ENCODE measurements at places on chromosomes 1 and 21. TPM values are rescaled to one million over a fixed set of nuclear protein-coding genes. Genes with fewer than 3 reads are reported as not detected.
A peak's percentile ranks its signal among the peaks of the same experiment; 100 is the strongest.

GRCh38 chr1:234706931-234707330 lies 97.0 kb upstream of the IRF2BP2 start:
- no peak for DNase-seq

GRCh38 chr1:25914074-25914995 lies 8.1 kb upstream of the STMN1 start:
- DNase-seq: no peak

- DNase-seq: no peak
These were observed 54.6 kb upstream of the LBR start for GRCh38 chr1:225482421-225482950.

DNA sequence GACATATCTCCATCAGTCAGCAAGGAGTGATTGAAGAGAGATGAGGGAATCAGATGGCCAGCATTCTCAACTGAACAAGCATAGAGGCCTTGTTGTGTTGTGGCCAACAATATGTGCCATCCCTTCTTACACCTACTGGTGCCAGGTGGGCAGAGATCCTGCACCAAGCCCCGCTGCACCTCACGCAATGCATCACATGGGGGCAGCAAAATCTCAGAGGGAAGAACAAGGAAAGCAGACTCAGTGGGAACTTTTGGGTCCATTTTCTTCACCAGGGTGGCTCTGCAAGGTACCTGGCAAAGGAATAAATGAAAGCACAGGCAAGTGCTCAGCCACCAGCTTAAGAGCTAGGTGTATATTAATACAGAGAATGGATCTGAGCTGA lies 33.2 kb downstream of the HSD3B2 start:
- no peak for DNase-seq

GRCh38 chr1:160618763-160619274 lies 28.0 kb downstream of the SLAMF1 start:
- DNase-seq: no peak

DNA sequence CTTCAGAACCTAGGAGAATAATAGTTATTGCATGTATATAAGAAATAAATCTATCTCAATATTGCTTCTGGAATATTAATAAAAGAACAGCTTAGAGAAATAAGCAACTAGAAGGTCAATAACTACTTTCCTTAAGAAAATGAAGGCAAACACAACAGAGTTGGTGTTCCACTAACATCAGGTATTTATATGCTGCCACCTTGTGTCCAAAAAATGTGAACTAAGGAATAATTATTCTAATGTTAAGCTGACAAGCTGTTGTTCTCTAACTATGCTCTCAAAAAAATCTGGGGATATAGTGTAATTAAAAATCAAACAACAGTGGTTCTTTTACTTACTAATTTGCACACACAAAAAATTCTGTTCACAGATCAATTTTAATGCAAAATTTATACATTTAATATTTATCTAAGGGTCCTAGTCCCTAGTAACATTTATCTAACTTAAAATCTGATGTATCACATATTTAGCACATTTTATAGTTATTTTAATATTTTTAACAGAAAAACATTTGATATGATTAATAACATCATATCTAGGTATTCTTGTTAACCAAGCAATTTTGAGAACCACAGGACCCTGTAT lies 39.6 kb downstream of the UCHL5 start:
- peak; percentile 24 for DNase-seq

GRCh38 chr1:109579491-109579890 lies 31.1 kb downstream of the GNAI3 start:
- peak; percentile 57 for DNase-seq

DNA sequence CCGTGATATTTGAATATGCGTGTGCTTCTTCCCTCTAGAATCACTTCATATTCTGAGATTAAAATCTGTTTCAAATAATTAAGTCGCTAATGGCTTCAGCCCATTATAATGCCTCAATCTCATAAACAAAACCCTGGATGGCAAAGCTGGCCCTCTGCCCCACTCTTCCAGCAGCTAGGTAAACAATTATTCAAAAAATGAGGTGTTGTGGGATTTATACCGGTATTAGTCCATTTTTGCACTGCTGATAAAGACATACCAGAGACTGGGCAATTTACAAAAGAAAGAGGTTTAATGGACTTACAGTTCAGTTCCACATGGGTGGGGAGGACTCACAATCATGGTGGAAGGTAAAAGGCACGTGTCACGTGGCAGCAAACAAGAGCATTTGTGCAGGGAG lies 510.4 kb upstream of the ADGRL2 start:
- no peak for DNase-seq

GRCh38 chr21:29429218-29429617 lies 130.5 kb downstream of the BACH1 start:
- no peak for DNase-seq

DNA sequence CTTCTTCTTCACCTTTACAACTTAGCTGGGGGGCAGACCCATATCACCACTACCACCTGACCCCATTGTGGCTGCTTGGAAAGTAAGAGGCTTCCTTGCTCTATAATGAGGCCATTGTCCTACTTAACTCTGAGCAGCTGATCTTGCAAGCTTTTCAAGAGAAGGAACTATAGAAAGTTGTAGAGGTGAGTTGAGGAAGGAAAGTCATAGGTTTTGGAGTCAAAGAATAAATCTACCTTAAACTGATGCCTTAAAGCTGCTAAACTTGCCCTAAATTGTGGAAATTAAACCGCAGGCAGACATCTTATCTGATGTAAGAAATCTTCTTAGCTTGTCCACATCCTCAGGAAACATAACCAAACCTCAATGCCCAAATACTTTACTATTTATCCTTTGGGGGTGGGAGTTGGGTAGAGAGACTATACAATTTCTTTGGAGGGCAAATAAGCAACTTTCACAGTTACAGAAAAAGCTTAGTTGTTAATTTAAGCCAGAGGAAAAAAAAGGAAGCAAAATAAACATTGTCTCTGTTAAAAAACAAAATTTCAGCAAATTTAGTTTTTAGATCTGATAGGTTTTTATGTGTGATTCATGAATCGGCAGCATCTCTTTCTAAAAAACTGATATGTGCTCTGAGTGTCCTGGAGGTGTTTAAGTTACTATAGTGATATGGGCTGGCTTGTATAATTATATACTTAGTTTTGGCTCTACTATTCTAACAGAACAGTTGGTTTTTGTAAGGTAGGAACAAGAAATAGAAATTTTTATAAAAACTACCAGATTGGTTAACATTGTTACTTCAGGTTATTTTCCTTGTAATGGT lies 4.7 kb downstream of the IL23R start:
- DNase-seq: no peak

Gene TNFSF4
- 2.3 TPM for total RNA-seq

DNA sequence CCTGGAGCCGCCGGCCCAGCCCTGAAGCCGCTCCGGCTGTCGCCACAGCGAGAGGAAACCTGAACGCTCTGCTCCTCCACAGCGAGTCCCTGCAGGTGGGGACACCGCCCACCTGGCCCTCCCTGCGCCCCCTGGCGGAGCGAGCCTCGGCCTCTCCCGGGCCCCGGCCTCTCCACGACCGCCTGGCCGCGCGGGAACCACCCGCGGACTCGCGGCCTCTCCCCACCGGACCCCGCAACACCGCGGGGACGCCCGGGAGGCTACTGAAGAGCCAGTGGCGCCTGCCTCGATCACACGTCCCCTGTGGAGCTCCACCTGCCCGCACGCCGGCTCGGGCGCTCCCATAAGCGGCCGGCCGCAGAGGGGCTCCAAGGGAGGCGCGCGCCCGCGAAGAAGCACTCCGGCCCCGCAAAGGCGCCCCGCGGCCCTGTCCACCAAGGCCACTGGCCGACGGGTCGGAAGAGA lies 109.6 kb downstream of the KCNN3 start:
- DNase-seq: peak; percentile 53

Gene PM20D1
- total RNA-seq: 0.18 TPM

- DNase-seq: no peak
These were observed 19.1 kb downstream of the ASTN1 start for GRCh38 chr1:177145106-177146070.

- no peak for DNase-seq
These were observed 49.5 kb downstream of the FASLG start for GRCh38 chr1:172708452-172708851.

GRCh38 chr1:30520476-30520875 lies 202.9 kb downstream of the MATN1 start:
- no peak for DNase-seq

GRCh38 chr1:219883400-219884332 lies 44.7 kb downstream of the SLC30A10 start:
- no peak for DNase-seq

DNA sequence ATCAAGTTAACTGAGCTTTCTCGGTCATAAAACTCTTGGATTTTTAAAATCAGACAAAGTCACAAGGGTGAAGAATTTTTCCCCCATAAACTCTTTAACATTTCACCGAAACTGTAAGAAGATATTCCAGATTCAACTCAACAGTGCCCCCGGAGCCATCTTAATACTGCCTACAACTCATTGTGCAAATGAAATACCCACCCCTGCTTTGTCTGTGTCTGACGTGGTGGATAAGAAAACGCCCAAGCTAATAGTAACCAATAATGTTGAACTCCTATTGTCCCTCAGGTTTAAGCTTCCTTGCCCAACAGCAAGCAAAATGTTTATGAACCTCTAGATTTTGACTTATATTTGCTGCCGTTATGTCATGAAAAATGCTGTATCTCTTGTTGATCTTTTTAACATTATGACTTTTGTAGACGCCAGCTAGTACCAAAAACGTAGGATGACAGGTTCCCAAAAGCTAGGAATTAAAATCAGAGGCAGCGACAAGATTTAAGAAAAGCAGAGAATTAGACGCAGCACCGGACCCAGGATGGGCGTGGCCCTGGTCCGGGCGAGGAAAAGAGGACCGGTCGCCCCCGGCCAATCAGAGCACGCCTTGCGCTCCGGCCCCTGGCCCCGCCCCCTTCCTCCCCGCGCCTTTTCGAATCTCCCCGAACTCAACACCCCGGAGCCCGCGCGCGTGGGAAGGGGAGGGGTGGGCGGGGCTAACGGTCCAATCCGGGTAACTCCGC lies 1.1 kb downstream of the STMN1 start:
- DNase-seq: peak; percentile 98

Gene WLS
- 52.9 TPM for total RNA-seq

Gene FCRL2
- not detected for total RNA-seq

Gene RPS6KC1
- 63.3 TPM for total RNA-seq

- no peak for DNase-seq
These were observed 94.4 kb downstream of the PATJ start for GRCh38 chr1:61836649-61837048.

Gene GBP2
- total RNA-seq: 0.54 TPM

- DNase-seq: no peak
These were observed 206.4 kb upstream of the FOXD3 start for GRCh38 chr1:63116016-63116415.

DNA sequence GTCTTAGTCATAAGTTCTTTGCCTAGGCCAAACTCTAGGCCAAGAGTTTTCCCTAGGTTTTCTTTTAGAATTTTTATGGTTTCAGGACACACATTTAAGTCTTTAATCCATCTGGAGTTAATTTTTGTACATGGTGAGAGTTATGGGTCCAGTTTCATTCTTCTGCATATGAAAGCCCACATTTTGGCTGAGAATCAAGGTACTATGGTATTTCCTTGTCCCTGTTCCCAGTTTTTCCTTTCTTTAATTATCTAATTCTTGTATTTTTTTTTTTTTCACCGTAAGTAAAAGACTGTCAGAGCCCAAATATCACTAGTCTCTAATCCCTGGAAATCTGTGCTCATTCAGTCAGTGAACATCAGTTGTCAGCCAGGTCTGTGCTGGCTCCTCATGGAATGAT lies 105.4 kb downstream of the MAP3K21 start:
- no peak for DNase-seq

- no peak for DNase-seq
These were observed 77.0 kb upstream of the IFFO2 start for GRCh38 chr1:19033515-19033839.

DNA sequence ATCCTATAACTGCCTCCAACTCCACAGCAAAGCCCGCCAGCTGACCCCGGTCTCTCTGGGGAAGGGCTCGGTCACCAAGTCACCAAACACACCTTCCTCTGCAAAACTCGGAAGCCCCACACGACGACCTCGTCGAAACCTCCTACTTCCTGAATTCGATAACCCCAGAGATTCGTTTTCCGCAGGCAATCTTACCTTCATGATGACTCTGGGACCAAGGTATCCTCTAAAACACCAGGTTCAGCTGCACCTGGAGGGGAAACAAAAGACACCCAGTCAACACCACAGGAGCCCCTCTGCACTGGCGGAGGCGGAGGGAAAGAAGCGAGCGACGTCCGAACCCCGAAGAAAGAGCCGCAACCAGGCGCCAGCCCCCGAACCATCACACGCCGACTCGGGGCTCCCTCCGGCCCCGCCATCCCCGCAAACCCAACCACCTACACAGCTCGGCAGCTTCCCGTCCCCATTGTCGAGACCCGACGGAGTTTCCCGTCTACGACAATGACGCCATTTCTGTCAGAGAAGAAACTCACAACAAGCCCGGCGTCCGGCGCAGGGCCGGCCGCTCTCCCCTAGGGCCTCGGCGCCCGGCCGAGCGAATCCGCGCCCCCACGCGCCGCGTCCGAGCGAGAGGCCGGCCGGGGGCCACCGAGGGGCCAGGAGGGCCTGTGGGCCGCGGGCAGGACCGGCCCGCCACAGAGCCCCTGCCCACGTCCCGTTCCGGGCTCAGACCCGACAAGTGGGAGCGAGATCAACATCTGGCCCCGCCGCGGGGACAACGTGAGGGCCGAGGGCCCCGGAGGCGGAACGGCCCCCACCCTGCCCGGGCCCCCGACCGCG lies 1.0 kb downstream of the ARID4B start:
- DNase-seq: peak; percentile 17

GRCh38 chr1:69305621-69306020 lies 262.1 kb upstream of the LRRC7 start:
- DNase-seq: no peak

Gene KIF17
- 1.5 TPM for total RNA-seq

GRCh38 chr1:46070164-46070814 lies 62.1 kb downstream of the PIK3R3 start:
- no peak for DNase-seq

DNA sequence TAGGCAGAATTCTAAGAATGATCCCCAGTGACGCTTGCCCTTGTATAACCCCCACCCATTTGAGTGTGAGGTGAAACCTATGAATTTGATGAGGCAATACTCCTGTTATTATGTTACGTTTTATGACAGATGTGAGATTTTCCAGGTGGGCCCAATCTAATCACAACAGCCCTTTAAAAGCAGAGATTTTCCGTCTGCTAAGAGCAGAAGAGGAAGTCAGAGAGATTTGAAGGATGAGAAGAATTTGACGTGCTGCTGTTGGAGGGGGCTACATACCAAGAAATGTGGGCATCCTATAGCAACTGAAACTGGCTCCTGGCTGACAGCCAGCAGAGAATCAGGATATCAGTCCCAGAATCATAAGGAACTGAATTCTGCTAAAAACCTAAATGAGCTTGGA lies 2.4 kb upstream of the SLC19A2 start:
- DNase-seq: no peak

- DNase-seq: no peak
These were observed 63.8 kb downstream of the LMO4 start for GRCh38 chr1:87392248-87393192.

DNA sequence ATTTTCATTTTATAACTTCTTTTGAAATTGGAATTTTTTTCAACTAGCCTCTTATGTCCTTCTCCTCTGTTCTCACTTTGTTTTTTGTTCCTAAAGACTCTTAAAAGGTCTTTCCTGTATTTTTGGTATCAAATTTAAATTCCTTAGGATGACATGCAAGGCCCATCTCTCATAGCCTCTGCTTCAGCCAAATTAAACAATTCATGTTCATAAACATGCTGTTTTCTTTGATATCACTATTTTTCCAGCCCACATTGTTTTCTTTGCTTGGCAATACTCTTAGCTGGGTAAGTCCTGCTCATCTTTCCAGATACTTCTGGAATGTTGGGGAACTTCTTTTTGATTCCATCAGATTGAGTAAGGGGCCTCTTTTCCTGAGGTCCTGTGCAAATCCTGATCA lies 55.8 kb upstream of the GPR88 start:
- DNase-seq: no peak

GRCh38 chr1:216805233-216805632 lies 82.0 kb upstream of the ESRRG start:
- DNase-seq: no peak
